ENCODE measurements at places on chromosomes 6 and 20. TPM values are rescaled to one million over a fixed set of nuclear protein-coding genes. Genes with fewer than 3 reads are reported as not detected.
A peak's percentile ranks its signal among the peaks of the same experiment; 100 is the strongest.

GRCh38 chr20:41617059-41617901 lies 897 bp downstream of the CHD6 start:
- no peak for DNase-seq
- H3K4me1 ChIP-seq: no peaks in the 10 kb centered on the region

GRCh38 chr20:1267809-1268374 lies 1.8 kb downstream of the SNPH start:
- H3K4me1 ChIP-seq: no peaks in the 10 kb centered on the region
- no peaks in the 10 kb centered on the region for H3K27me3 ChIP-seq
- H3K27ac ChIP-seq: no peak overlapping the region
- H3K36me3 ChIP-seq: no peaks in the 10 kb centered on the region
- DNase-seq: no peak
- H3K4me3 ChIP-seq: no peak overlapping the region

DNA sequence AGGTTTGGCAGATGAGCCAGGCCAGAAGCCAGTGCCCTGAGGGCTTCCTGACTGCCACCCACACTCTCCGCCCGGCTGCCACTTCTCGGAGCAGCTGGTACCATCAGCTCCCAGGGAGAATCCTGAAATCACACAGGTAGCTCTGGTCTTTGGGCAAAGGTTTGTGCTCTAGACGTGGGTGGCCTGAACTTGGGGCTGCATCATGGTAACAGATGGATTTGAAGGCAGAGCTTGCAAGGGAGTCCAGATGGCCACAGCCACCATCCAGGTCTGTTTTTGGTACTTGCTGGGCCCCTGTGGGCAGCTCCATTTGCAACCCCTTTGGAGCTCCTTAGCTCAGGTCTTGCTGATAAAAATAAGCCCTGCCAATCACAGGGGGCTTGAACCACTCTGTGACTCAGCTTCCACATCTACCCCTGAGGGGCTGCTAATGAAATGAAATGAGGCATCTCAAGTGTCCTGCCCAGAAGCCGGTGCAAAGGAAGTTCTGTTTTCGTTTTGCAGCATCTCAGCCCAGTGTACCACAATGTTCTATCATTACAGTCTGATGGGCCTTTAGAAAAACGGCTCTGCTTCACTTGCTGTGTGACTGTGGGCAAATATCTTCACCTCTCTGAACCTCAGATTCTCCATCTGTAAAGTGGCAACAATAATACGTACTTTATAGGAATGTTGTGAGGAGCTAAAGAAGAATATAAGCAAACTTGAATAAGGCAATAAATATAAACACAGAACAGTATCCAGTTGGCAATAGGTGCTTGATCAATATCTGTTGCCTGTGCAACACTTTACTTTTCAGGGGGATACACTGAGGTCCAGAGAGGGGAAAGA lies 25.1 kb upstream of the CDH22 start:
- H3K4me1 ChIP-seq: no peaks in the 10 kb centered on the region
- no peak overlapping the region for H3K27ac ChIP-seq
- DNase-seq: no peak
- no peak overlapping the region for H3K4me3 ChIP-seq
- H3K27me3 ChIP-seq: no peaks in the 10 kb centered on the region

DNA sequence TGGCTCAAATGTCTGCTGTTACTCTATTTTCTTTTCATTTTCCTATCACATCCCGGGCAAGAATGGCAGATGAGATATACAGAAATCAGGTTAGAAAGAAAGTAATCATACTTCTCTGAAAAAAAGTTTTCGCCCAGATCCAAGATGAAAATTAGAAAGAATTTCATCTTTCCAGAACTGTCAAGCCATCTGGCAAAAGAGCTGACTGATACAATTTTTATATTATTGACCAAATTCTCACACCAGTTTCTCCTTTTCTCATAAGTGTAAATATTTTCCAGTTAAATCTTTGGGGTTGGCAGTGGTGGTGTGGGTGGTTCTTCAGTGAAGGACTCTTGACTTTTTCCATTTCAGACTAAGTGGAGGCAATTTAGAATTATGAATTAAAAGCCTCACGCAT lies 371.9 kb downstream of the CD83 start:
- H3K27me3 ChIP-seq: no peaks in the 10 kb centered on the region
- no peaks in the 10 kb centered on the region for H3K4me1 ChIP-seq
- DNase-seq: no peak
- no peak overlapping the region for H3K4me3 ChIP-seq
- no peaks in the 10 kb centered on the region for H3K36me3 ChIP-seq
- no peak overlapping the region for H3K27ac ChIP-seq

DNA sequence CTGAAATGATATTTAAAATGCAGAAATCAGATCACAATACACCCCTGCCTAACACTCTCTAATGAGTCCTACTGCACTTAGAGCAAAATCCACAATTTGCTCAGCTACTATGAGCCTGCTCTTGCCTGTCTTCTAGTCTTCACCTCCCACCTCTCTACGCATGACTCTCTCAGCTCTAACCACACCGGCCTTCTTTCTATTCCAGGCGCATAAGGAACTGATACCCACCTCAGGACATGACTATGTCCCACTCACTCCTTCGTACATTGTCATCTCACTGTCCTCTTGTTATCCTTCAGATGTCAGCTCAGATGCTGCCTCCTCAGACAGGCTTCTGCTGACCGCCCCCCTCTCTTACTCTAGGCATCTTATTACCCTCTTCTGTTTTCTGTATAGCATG lies 201.0 kb upstream of the FLRT3 start:
- no peak overlapping the region for H3K27ac ChIP-seq
- no peak overlapping the region for H3K4me3 ChIP-seq
- no peaks in the 10 kb centered on the region for H3K36me3 ChIP-seq

BACH2 gene
- total RNA-seq: 0.82 TPM

EDN3 gene
- total RNA-seq: not detected

METTL24 gene
- 1.2 TPM for total RNA-seq

DNA sequence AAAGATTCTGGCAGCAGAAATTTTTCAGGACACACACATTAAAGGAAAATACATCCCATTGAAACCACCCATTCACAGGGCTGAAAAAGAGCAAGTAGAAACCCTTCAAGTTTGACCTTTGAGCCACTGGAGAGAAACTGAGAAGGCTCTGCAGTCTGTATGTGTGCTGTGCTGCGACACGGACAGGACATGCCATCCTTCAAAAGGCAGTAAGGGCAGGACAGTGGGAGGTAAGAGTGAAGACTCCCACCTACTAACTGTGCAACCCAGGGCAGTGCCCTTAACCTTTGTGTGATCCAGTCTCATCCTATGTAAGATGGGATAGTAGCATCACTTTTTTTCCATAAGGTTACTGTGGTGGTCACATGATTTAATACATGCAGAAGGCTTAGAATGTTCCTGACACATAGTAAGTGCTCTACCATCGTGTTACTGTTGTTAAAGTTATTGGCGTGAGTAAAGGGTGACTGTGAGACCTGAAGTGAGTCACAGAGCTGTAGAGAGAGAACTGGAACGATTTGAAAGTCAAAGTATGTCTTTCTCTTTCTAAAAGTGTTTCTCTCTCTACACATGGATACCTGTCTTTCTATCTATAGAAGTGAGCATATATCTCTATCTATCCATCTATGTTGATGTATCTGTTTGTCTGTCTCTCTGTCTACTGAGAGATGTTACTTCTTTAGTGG lies 153.7 kb upstream of the OLIG3 start:
- H3K27ac ChIP-seq: no peak overlapping the region
- no peak for DNase-seq
- no peaks in the 10 kb centered on the region for H3K27me3 ChIP-seq
- no peaks in the 10 kb centered on the region for H3K36me3 ChIP-seq

DNA sequence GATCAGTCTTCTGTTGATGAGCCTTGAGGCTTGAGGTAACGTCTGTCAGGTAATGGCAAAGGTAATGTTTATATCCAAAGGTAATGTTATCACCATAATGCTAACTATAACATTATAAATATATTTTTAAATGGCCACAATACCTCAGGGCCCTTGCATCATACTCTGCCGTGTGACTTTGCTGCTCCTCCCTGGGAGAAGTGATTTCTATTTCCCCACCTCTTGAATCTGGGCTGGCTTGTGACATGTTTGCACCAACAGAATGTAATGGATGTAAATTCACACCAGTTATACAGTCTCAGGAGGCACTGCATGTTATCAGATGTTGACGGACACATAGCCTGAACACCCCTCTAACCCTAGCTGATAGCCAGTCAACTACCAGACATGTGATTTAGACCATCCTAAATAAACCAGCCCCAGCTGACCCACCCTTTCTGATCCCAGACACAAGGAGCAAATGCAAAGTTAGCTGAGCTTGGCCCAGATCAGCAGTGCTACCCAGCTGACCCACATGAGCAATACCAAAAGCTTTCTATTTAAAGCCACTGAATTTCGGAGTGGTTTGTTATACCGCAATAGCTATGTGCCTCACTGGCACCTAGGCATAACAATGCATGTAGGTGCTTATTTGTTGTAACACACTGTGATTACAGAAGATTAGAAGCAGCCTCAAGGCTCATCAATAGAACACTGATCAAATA lies 93.8 kb upstream of the SIRPA start:
- no peak overlapping the region for H3K27ac ChIP-seq
- no peak overlapping the region for H3K4me3 ChIP-seq
- H3K27me3 ChIP-seq: no peaks in the 10 kb centered on the region
- H3K4me1 ChIP-seq: no peaks in the 10 kb centered on the region
- DNase-seq: peak; percentile 28

THEMIS gene
- total RNA-seq: 0.43 TPM

DNA sequence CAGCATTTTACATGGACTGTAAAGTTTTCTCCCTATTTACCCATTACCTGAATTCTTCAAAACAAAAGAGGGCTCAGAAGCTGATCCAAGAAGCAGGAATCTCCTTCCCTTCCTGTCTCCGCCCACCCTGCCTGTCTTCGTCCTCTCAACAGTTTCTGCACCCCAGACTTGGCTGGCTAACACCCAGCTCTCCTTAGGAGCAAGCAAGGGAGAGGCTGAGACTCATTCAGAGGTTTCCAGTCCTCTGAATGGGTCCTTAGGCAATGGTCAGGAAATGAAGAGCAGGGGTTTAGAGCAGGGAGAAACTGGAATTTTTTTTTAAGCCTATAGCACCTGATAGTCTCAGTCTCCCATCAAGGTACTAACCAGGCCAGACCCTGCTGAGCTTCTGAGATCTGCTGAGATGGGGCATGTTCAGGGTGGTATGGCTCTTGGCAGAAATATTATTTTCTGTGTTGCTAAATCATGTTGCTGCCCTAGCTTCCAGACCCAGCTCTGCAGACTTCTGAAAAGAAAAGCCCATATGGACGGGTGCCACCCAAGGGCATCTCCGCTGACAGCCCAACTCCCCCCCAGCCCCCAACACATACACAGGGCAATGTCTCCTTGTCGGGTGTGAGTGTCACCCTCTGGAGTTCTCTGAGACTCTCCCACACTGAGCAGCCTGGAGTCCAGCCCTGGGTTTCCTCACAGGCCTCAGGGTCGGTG lies 74.6 kb upstream of the CD93 start:
- H3K27me3 ChIP-seq: no peaks in the 10 kb centered on the region
- DNase-seq: peak; percentile 55
- H3K27ac ChIP-seq: peak overlapping the region; percentile 68
- no peak overlapping the region for H3K4me3 ChIP-seq
- no peaks in the 10 kb centered on the region for H3K36me3 ChIP-seq

B3GALT4 gene
- 9.4 TPM for total RNA-seq

HLA-G gene
- not detected for total RNA-seq

SRMS gene
- not detected for total RNA-seq

DNA sequence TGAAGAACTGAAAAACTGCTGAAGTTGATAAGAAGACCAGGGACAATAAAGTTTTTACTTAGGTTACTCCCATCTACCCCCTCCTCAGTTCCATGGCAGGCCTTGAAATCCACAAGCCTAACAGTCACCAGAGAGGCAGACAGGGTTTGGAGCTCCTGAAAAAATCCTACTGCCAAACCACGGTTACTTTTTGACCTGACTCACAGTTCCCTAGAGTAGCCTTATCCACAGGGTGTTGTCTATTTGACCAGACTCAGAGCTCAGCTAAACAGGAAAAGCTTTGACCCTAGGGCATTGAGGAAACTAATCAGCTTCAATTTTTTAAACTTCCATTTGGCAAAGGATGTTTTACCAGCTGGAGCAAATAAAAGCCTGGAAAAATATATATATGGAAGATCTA lies 257.7 kb upstream of the NT5E start:
- H3K4me1 ChIP-seq: no peaks in the 10 kb centered on the region
- H3K27me3 ChIP-seq: no peaks in the 10 kb centered on the region
- H3K36me3 ChIP-seq: no peaks in the 10 kb centered on the region
- no peak overlapping the region for H3K4me3 ChIP-seq
- no peak overlapping the region for H3K27ac ChIP-seq

- DNase-seq: no peak
- peak overlapping the region; percentile 70 for H3K27ac ChIP-seq
- H3K27me3 ChIP-seq: no peaks in the 10 kb centered on the region
- no peak overlapping the region for H3K4me3 ChIP-seq
Measured at GRCh38 chr6:17169291-17169690, 67.4 kb downstream of the STMND1 start.

RNGTT gene
- total RNA-seq: 11.3 TPM

TMC2 gene
- total RNA-seq: not detected

- DNase-seq: no peak
- no peak overlapping the region for H3K27ac ChIP-seq
- H3K4me3 ChIP-seq: no peak overlapping the region
Measured at GRCh38 chr6:160353950-160354496, 5.8 kb downstream of the SLC22A3 start.

GRCh38 chr20:38870733-38871559 lies 55.3 kb upstream of the FAM83D start:
- H3K36me3 ChIP-seq: no peaks in the 10 kb centered on the region
- no peak overlapping the region for H3K4me3 ChIP-seq

- H3K27ac ChIP-seq: no peak overlapping the region
- peaks cover 19% of the 10 kb centered on the region for H3K4me1 ChIP-seq
- H3K36me3 ChIP-seq: peaks cover 49% of the 10 kb centered on the region
Measured at GRCh38 chr20:35048739-35049138, 43.9 kb downstream of the TRPC4AP start.

CGA gene
- total RNA-seq: not detected

PCK1 gene
- total RNA-seq: 0.52 TPM

- H3K27ac ChIP-seq: peak overlapping the region; percentile 79
- no peaks in the 10 kb centered on the region for H3K4me1 ChIP-seq
- no peak overlapping the region for H3K4me3 ChIP-seq
- peak; percentile 55 for DNase-seq
Measured at GRCh38 chr20:2108987-2109386, 7.4 kb downstream of the STK35 start.

GRCh38 chr6:41970436-41970846 lies 28.8 kb upstream of the CCND3 start:
- H3K27ac ChIP-seq: no peak overlapping the region
- DNase-seq: peak; percentile 59
- no peak overlapping the region for H3K4me3 ChIP-seq
- H3K27me3 ChIP-seq: no peaks in the 10 kb centered on the region
- peaks cover 4% of the 10 kb centered on the region for H3K4me1 ChIP-seq
- no peaks in the 10 kb centered on the region for H3K36me3 ChIP-seq
